Gastroesophageal sphincter (tissue), 4 donors: ENCODE measurements at places on chromosomes 12 and 14.

GRCh38 chr14:96538097-96538989 is 36.2 kb downstream of the PAPOLA start:
- peaks cover 49% of the 10 kb centered on the region for H3K36me3 ChIP-seq
- H3K4me1 ChIP-seq: no peaks in the 10 kb centered on the region
- ATAC-seq: no peak
- H3K27me3 ChIP-seq: no peaks in the 10 kb centered on the region
- H3K27ac ChIP-seq: no peak overlapping the region

- no peak overlapping the region for H3K27ac ChIP-seq
- no peaks in the 10 kb centered on the region for H3K36me3 ChIP-seq
- peaks cover 47% of the 10 kb centered on the region for H3K4me1 ChIP-seq
- H3K27me3 ChIP-seq: peaks cover 10% of the 10 kb centered on the region
Observed at GRCh38 chr14:95493503-95493902, 22.9 kb downstream of the SYNE3 start.

DNA sequence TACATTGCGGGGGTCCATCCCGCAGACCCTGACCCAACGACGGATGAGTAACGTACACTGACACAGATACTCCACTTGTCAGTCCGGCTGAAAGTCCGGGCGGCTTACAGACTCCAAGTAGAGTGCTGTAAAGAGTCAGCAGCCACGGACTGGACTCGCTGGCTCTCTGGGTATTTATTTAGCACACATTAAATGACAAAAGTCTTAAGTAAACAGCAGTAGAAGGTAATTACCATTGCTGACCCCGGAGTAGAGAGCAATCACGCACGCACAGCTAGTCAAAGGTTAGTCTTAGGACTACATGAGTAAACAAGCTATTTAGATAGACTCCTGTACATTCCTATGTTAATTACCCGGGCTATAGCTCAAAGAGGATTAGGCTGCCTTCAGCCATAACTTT is 780.9 kb downstream of the RPS29 start:
- no peaks in the 10 kb centered on the region for H3K27me3 ChIP-seq
- no peak for ATAC-seq

DNA sequence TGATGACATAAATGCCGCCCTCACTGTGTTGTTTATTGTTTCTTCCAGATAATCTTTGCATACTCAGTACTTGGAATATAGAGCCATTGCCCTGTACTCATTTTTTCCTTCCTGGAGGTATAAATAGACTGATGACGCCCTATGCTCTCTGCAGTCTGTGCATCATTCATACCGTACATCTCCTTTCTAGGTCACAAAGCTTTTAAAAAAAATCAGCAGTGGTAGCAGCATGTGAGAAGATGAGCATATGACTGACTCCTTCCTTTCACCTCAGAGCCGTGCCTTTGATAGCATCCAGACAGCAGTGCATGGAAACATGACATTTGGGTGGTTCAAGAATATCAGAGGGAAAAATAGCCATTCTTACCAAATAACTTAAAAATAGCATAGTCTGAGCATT is 77.3 kb downstream of the PDE3A start:
- no peaks in the 10 kb centered on the region for H3K27me3 ChIP-seq
- H3K4me1 ChIP-seq: peaks cover 10% of the 10 kb centered on the region
- no peaks in the 10 kb centered on the region for H3K36me3 ChIP-seq
- H3K4me3 ChIP-seq: no peak overlapping the region

DNA sequence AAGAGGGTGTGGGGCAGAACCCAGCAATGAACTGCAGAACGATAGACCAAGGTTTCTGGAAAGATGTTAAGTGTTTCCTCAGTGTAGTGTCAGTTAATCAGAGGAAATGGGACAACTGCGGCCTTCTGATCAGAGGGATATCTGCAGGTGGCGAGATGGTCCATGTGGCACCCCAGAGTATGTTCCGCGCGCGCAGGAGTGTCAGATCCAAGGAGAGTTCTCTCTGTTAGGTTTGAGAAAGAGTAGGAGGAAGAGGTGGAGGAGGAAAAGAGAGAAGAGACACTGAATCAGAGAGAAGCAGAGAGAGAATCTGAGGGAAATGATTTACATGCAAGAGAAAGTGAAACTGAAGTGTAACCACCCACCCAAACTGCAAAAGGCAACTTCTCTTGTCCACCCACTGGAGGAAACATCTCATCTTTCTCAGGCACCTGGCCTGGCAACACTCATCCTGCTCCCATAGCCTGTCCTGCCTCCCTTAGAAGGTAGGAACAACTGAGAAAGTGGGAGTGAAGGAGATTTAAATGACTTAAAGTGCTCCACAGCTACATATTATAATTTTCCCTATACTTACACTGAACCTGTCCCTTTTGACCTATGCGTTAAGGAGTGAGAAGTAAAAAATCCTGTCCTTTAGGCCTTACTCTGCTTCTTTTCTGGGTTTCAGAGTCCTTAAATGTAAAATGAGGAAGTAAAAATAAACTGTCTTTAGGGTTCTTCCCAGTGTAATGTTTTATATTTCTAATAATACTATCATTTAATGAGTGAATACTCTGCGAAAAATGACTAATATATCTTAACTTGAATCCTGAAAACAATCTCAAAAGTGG is 6.8 kb upstream of the TESPA1 start:
- ATAC-seq: no peak
- no peaks in the 10 kb centered on the region for H3K4me1 ChIP-seq
- H3K27me3 ChIP-seq: peaks cover 5% of the 10 kb centered on the region
- H3K27ac ChIP-seq: no peak overlapping the region
- H3K36me3 ChIP-seq: no peaks in the 10 kb centered on the region

DNA sequence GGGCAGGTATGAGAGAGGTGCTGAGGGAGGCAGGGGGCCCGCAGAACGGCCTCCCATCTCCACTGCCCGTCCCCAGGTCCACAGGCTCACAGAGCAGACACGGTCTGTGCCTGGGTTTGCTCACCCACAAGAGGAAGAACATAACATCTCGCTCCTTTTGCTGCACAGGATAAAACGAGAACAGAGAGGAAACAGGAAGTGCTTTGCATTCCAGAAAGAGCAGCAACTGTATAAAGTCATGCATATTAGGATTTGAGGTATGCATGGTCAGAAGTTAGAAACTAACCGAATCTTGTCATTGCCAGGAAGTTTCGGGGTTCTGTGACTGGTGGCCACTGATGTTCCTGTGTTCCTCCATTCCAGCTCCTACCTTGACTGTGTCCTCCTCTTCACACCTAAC is 25.0 kb downstream of the NTF3 start:
- H3K36me3 ChIP-seq: no peaks in the 10 kb centered on the region
- no peak for ATAC-seq
- H3K27me3 ChIP-seq: peaks cover 42% of the 10 kb centered on the region
- H3K4me3 ChIP-seq: no peak overlapping the region
- no peak overlapping the region for H3K27ac ChIP-seq

- no peaks in the 10 kb centered on the region for H3K27me3 ChIP-seq
- no peak for ATAC-seq
- H3K4me3 ChIP-seq: no peak overlapping the region
- H3K27ac ChIP-seq: no peak overlapping the region
Observed at GRCh38 chr14:57811998-57812546, 53.8 kb downstream of the SLC35F4 start.

DNA sequence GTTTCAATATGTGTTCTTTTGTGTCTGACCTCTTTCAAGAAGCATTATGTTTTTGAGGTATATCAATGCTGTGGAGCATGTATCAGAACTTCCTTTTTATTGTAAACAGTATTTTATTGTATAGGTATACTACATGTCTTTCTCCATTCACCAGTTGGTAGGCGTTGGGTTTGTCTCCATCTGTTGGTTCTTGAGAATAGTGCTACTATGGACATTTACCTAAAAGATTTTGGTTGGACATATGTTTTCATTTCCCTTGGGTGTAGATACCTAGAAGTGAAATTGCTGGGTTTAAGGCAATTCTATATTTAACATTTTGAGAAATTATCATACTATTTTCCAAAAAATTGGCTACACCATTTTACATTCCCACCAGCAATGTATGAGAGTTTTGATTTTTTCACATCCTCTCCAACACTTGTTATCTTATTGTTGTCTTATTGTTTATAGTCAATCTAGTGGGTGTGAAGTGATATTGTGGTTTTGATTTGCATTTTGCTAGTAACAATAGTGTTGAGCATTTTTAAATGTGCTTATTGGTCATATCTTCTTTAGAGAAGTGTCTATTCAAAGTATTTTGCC is 409.2 kb downstream of the IPO8 start:
- no peak for ATAC-seq
- no peaks in the 10 kb centered on the region for H3K27me3 ChIP-seq
- H3K4me3 ChIP-seq: no peak overlapping the region
- no peaks in the 10 kb centered on the region for H3K4me1 ChIP-seq
- no peaks in the 10 kb centered on the region for H3K36me3 ChIP-seq

- peak; percentile 85 for ATAC-seq
- H3K27ac ChIP-seq: peak within 1 kb of the TSS; percentile 46
- peaks cover 44% of the 10 kb centered on the region for H3K27me3 ChIP-seq
- peaks cover 35% of the 10 kb centered on the region for H3K4me1 ChIP-seq
- H3K4me3 ChIP-seq: peak within 1 kb of the TSS; percentile 33
- no peaks in the 10 kb centered on the region for H3K36me3 ChIP-seq
Observed at GRCh38 chr14:74955229-74956026, at the start of gene PGF. PGF (minus strand) TSS chr14:74955597; CDS start chr14:74955242, 355 bp downstream.

DNA sequence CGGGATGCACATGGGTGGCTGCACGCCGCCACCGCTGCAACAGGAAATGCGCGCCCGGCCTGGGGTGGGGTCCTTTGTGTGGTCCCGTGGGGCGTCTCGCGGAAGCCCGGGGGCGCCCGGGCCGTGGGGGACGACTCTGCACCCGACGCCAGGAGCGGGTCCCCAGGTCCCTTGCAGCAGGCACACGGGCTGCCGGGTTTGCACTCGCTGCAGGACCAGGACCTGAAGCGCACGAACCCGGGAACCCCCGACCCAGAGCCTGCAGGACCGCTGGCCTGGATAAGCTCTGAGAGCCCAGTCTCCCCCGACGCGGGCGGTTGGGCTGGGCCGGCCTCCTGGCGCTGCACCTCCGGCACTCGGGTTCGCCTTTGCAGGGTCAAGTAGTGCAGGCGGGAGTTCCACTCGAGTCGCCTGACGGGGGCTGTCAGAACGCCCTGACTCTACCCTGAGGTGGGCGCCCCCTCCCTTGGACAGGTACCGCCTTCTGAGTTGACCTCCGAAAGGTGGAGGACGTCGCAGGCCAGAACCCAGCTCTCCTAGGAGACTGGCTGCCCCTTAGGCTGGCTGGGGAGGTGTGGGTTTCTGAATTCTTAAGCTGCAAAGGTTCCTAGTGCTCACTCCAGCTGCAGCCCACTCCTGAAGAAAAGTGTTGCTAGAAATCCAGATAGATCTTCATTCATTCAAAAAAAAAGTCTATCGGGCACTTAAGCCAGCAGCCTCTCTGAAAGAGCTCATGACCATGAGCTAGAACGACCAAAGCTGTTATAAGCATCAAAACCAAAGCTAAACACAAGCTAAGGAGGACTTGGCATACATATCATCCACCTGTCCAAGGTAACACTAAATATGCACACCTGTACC is 68.0 kb downstream of the RNF34 start:
- H3K27ac ChIP-seq: peak overlapping the region; percentile 88
- H3K36me3 ChIP-seq: no peaks in the 10 kb centered on the region
- H3K4me3 ChIP-seq: peak overlapping the region; percentile 32
- ATAC-seq: peak; percentile 23

- no peaks in the 10 kb centered on the region for H3K4me1 ChIP-seq
- ATAC-seq: no peak
- peaks cover 10% of the 10 kb centered on the region for H3K27me3 ChIP-seq
- H3K4me3 ChIP-seq: no peak overlapping the region
Observed at GRCh38 chr14:72605096-72605920, 288.6 kb downstream of the DPF3 start.

DNA sequence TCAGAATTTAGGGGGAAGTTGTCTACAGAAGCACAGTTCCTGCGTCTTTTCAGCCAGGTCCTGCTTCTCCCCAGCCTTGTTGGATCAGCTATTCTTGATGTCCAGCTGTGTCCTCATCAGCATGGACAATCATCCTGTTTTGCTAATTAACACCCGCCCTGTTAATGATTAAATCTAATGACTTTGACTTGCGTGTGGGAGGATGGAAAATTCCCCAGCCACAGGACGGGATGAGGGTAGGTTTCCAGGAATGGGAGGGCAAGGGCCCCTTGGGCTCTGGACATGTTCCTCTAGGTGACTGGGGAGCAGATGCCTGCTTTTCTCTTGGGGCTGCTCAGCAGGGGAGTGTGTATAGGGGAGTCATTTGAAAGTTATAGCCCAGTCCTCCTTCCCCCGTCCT is 5.3 kb upstream of the PPP1R1A start:
- H3K4me1 ChIP-seq: peaks cover 28% of the 10 kb centered on the region
- no peak overlapping the region for H3K4me3 ChIP-seq
- no peak for ATAC-seq
- H3K27me3 ChIP-seq: peaks cover 5% of the 10 kb centered on the region

DNA sequence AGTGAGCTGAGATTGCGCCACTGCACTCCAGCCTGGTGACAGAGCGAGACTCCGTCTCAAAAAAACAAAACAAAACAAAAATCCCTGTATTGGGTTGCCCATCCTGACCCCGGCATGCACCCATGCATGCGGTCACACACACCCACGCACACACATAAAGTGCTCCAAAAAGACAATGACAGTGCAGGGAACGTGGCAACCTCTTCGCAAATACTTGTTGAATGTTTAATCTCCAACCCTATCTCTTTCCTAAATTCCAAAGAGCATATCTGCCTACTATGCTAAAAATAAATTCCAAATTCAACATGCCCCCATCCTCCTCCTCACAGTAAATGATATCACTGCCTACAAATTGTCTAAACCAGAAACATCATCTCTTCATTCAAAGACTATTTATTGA is 13.5 kb downstream of the SLC7A7 start:
- H3K4me3 ChIP-seq: no peak overlapping the region
- no peaks in the 10 kb centered on the region for H3K4me1 ChIP-seq
- H3K36me3 ChIP-seq: no peaks in the 10 kb centered on the region
- no peak for ATAC-seq
